ENCODE measurements at places on chromosomes 11 and 22.

- no peak for DNase-seq
Observed at GRCh38 chr11:34192481-34193401, 87.3 kb downstream of the NAT10 start.

DNA sequence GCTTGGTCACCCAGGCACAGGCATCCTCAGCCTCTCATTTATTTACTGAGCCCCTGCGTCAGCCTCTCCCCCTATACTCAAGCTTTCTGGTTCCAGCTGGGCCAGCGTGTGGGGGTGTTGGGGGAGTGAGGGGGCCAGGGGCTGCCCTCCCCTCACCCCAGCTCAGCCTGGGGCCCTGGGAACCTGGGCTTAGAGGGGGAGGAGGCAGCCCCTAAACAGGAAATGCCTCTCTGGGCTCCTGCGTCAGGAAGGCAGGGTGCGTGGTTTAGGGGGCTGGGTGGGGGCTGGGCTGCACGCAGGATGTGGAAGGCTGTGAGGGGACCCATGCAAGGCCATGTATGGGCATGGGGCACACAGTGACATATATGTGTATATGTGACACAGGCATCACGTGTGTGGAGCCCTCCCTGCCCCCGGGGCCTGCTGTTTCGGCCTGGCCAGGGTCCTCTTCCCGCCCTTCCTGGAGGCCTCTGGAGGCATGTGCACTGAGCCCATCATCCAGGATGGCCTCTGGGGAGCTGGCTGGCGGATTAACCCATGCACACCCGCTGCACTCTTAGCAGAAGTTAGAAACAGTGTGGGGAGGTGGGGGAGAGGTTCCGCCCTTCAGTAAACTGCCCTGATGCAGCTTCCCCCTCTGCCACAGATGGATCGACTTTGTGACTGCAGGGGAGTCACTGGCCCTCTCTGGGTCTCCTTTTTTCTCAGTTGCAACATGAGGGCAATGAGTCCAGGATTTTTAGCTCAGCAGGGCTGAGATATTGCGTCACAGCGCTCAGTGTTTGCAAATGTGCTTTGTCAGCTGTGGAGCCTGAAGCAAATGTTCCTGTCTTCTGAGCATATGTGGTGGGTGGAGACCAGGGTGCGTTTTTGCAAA lies 1.1 kb upstream of the CD248 start:
- DNase-seq = no peak

DNA sequence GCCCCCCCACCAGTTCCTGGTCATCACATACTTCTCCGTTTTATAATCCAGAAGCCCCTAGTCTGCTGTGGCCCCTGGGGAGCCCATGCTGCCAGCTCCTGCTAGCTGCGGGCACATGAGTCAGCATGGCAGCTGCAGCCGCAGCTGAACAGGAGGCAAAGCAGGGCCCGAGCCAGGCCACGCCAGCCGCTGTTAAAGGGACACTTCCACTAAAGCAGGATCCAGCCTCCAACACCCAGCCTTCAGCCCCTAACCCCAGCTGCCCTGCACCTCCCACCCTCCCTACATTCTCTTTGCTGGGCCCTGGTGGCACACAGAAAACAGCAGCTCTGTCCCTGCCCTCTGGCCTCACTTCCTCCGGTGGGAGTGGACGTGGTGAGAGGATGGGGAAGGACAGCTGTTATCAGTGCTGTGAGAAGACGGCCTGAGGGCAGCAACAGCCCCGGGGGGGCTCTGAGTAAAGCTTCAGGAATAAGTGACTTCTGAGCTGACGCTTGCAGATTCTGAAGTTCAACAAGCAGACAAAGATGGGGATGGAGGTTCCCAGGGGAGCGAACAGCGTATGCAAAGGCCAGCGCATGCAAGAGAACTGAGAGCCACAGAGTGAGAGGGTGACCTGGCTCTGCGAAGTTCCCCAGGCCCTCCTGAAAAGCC lies 688 bp upstream of the LRRC74B start:
- no peak for DNase-seq

- no peak for DNase-seq
Observed at GRCh38 chr11:27418356-27418755, 54.2 kb downstream of the LGR4 start.

- no peak for DNase-seq
Observed at GRCh38 chr22:46770151-46770641, 7.7 kb downstream of the TBC1D22A start.

- no peak for DNase-seq
Observed at GRCh38 chr22:23884140-23884539, 10.0 kb upstream of the MIF start.

DNA sequence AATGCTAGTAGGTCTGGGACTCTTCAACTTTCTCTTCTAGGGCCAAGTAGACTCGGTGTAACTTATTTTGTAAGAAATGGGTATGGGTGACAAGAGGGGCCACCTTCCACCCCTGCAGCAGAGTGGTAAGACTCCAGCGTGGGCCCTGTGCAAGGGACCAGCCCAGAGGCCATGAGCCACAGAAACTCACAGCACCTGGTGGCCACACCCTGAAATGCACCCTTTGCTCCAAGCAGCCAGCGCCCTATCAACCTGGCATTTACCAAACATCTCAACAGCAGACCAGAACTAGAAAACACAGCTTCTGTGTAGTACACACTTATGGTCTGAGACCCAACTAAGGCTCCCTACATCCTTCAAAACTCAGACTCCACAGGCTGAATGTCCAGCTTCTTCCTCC lies 5.7 kb downstream of the CDCA5 start:
- peak; percentile 64 for DNase-seq

- DNase-seq = no peak
Observed at GRCh38 chr11:127182586-127183203, 182.1 kb upstream of the KIRREL3 start.

- DNase-seq = no peak
Observed at GRCh38 chr11:14042686-14043465, 80.4 kb downstream of the SPON1 start.

- no peak for DNase-seq
Observed at GRCh38 chr11:46160100-46160499, 38.8 kb upstream of the PHF21A start.

DNA sequence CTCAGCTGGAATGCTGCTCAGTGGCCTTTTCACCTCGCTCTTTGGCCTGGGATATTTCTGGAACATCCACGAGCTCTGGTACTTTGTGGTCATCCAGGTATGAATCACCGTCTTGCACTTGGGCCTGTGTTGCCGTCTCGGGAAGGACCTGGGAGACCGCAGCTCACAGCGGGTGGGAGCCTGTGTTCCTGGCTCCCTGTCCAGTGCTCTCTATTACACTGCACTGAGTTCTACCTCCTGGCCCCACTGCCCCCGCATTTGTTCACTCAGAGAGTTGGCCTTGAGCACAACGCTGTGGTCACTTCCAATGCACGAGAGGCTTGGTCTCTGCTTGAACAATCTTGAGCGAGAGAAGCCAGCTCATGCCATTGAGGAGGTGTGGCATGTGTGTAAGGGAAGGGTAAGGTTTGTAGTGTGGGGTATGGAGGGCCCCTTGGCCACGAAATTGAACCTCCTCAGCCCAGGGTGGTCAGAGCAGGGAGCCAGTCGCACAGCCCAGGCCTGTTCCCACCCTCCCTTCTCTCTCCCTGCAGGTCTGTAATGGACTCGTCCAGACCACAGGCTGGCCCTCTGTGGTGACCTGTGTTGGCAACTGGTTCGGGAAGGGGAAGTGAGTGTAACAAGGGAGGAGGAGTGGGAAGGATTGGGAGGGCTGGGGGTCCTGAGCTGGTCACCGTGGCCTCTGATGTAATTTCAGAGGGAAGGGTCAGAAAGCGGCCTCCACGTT lies 16.2 kb downstream of the SLC37A2 start:
- DNase-seq = no peak

- DNase-seq = no peak
Observed at GRCh38 chr11:109342261-109342660, 79.7 kb upstream of the C11orf87 start.

DNA sequence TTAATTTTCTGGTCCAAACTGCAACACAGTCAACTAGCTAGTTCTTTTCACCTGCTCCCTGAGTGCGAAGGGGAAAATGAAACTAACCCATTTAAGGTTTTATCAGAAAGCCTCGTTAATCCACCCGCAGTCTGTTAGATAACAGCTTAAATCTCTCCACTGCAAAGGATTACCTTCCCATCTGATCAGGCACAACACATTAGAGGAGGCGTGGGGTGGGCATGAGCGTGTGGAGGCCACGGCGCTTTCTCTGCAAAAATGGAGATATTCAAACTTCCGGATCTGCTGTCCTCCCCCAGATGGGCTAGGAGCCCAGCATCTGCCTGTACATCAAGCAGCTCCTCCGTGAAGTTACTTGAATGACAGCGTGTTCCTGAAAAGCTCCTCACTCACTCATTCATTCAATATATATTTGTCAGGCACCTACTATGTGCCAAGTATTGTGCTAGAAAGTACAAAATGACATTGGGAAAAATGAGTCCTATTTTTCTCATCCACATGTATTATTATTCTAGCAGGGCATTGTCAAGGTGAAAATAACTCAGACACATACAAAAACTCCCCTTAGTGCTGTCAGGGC lies 13.5 kb upstream of the ANKK1 start:
- DNase-seq = no peak

- DNase-seq = no peak
Observed at GRCh38 chr11:61198361-61198760, 5.0 kb upstream of the PGA3 start.

GRCh38 chr22:26672590-26673468 lies 15.4 kb downstream of the MIAT start:
- peak; percentile 91 for DNase-seq

GRCh38 chr11:60345489-60345888 lies 18.4 kb downstream of the MS4A6E start:
- DNase-seq = no peak

GRCh38 chr11:57463671-57464538 lies 3.6 kb downstream of the RTN4RL2 start:
- no peak for DNase-seq
